HS-5 (cell line): ENCODE measurements at places on chromosomes 11 and 22.

DNA sequence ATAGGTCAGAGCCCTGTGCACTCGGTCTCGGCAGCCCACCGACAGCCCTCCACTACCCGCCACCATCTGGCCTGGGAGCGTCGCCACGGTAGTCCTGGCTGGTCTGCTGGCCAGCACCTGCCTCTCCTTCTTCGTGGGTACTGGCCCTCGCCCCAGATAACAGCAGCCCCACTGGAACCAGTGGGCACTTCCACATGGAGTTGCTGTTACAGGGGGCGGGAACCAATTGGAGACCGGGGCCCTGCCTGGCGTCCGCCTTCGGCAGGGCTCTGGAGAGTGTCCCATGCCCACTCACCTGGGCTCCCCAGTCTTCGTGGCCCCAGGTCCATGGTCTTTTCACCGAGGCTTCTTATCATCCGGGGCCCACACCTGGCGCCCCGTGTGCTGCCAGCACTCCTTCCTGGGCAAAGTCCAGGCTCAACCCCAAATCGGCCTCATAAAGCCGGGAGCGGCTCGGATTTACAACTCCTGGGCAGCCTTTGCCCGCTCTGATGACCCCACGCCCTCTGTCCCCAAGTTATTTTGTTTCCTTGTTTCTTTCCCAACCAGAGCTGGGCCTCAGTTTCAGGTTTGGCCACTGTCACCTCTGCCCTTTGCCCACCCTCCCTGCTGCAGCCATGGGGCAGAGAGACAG, 12.9 kb upstream of the EHD1 start:
- no peak for DNase-seq

DNA sequence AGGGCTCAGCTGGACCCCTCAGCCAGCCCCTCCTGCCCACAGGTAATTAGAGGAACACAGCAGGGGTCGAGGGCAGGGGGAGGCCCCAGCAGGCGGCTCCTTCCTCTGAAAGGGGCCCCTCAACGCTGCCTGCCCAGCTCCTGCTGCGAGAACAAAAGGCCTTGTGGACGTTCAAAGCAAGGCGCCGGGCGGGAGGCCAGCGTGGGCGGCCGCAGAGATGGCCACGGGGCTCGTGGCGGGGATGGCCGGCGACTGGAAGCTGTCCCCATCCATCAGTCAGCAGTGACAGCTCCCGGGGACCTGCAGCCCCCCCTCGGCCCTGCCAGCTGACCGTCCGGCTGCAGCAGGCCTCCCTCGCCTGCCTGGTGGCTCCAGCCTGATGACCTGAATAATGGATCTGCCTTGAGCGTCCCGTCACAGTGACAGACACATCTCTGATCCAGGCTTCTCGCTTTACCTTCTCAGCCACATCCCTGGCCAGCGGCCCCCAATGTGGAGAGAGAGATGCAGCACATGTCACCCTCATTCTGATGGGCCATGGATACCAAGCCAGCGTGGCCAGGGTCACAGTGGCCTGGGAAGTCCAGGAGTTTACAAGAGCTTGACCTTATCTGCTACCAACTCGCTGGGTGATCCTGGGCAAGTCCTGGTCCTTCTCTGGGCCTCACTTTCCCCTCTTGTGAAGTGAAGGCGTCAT, 159.3 kb downstream of the MN1 start:
- no peak for DNase-seq

- no peak for DNase-seq
Observed at GRCh38 chr11:112320668-112321067, 60.0 kb upstream of the PLET1 start.

DNA sequence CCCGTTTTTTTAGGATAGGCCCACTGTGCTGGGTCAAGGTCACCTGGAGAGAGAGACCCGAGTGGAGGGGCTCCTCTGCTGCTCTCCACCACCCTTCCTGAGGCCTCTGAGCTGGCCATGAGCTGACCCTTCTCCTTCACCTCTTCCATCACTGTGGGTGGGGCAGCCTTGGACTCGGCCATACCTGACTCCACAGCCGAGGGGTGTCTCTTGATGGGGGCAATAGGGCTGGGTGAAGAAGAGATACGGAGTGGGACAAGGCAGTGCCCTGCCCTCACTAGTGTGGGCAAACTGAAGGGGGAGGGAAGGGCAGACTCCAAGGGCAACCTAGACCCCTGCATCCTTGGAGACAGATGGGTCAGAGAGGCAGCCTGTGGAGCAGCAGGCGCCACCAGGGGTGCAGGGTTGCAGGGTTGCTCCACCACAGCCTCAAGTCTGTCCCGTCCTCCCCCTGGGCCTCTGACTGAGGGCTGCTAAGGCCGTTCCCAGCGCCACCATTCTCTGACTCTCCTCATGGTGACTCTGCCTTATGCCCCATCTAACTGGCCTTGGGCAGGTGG, 20.1 kb upstream of the NECTIN1 start:
- no peak for DNase-seq

DNA sequence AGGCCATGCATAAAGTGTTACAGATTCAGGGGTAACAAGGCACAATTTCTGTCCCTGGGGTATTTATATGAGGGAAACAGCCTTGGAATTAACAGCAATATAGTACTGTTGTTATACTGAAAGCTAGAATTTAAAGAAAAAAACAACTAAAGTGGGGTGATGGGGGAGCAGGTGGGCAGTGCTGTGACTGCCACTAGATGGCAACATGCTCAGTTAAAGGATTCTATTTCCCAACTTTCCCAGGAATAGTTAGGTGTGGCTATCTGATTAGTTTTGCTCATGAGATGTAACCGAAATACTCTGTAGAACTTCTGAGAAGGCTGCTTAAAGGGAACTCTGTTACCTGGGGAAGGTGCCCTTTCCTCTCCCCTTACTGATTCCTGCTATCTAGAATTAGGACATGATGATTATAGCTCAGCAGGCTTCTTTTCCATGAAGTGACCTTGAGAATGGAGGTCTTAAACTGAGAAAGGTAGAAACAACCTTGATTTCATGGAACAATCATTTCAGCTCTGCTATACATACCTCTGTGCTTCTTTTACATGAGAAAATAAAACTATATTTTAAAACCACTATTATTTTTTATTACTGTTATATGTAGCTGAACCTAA, 102.6 kb downstream of the RELT start:
- DNase-seq: no peak

- DNase-seq: no peak
Observed at GRCh38 chr11:111334532-111335502, 36.5 kb downstream of the POU2AF3 start.

- no peak for DNase-seq
Observed at GRCh38 chr11:59857439-59858434, 8.6 kb downstream of the TCN1 start.

- no peak for DNase-seq
Observed at GRCh38 chr11:65866509-65867283, 5.9 kb downstream of the EFEMP2 start.

GRCh38 chr11:8320076-8320475, 56.4 kb upstream of the LMO1 start:
- no peak for DNase-seq

DNA sequence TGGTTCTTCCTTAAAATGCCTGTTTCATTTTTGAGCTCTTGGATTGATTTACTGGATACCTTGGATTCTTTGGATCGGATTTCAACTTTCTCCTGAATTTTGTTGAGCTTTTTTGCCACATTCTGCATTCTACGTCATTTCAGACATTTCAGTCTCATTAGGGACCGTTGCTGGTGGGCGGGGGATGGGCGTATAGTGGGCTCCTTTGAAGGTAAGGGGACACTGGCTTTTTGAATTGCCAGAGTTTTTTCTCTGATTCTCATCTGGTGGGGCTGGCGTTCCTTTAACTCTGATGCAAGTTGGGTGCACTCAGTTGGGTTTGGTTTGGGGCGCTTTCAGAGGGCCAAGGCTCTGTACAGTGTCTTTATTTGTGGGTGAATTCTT, 216.5 kb downstream of the DYNC2H1 start:
- no peak for DNase-seq

DNA sequence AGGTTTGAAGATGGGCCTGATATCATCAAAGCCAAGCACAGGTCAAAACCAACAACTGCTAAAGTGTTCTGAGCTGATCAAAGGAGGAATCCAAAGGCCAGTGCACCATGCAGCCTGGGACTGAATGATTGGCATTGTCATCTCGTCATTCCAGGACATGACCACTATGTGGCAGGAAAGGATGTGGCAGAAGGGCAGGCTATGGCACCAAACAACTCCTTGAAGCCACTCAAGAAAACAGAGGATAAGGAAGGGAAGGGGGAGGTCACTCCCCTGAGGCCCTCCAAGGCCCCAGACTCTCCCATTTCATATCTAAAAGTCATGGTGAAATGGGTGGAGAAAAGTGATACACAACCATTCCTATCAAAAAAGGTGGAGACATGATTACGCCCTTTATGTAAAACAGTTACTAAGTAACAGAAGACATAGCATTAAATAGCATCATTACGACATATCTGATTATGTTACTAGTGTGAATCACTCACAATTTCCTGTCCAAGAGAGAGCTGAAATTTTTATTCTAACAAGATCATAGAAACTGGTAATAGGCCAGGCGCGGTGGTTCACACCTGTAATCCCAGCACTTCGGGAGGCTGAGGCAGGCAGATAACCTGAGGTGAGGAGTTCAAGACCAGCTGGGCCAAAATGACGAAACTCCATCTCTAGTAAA, 49.3 kb downstream of the AHNAK start:
- peak; percentile 73 for DNase-seq
